ENCODE measurements at places on chromosomes 3 and 15.

- DNase-seq = no peak
Observed at GRCh38 chr3:38726751-38727150, 77.3 kb upstream of the SCN5A start.

DNA sequence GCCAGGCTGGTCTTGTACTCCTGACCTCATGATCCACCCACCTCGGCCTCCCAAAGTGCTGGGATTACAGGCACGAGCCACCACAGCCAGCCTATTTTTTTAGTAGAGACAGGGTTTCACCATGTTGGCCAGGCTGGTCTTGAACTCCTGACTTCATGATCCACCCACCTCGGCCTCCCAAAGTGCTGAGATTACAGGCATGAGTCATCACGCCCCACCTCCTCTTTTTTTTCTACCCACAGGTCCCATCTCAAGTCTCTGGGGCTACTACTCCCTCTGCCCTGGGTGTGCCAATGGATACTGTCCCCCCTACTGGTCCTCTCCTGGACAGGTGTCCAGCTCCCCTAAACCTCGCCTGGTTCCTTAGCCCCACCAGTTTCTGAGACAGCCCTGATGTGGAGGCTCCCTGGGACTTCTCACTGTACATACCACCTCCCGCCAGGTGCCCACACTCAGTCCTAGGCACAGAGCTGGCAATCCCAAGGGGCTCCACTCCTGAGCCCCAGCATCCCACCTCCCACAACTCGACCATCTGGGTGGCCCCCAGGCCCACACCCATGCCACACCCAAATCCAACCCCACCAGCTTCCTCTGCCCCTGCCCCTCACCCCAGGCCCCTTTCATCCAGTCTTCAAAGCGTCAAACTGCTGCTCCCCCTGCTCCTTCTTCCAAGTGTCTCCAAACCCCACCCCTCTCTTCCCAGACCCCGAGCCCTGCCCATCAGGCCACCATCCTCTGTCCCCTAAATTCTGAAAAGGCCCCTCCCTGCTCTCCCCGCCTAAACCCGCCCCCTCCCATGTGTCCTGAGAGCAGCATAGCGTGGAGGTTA, 13.1 kb upstream of the CYP11A1 start:
- DNase-seq = no peak

DNA sequence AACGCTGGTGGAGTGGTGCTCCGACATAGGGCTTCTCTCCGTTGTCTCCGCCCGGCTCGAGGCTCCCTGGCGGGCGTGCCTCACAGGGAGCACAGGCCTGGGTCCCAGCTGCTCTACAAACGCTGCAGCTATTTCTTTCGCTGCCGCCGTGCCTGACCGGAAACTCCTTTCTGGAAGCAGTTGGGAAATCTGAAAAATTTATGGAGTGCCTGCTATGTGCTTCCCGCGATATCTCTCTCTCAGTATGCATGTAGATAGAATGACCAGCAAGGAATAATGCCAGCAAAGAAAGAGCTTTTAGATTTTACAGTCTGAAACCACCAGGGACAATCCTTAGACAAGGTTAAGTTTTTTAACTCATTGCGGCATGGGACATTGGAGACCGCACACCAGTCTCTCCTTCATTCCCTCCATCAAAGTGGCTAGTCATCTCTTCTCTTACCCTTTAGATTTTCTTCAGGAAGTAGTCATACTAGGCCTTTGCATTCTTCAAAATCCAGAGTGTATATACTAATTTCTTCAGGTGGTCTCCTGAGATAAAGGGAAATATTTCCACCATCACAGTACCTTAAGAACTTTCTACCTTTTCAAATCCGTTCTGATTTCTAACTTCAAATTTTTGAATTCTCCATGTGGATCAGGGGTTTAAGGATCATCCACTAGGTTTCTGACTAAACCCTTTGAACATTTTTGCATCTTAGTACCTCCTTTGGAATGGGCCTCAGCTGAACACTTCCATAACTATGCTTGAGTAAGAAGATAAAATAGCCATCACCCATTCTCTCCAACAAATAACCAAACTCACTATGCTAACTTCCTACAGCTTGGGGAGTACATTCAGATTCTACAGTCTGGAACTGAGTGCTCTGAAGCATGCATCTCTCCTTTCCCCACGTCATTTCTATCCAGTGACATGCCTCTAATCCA, 1.1 kb upstream of the NPHP3 start:
- DNase-seq = no peak

DNA sequence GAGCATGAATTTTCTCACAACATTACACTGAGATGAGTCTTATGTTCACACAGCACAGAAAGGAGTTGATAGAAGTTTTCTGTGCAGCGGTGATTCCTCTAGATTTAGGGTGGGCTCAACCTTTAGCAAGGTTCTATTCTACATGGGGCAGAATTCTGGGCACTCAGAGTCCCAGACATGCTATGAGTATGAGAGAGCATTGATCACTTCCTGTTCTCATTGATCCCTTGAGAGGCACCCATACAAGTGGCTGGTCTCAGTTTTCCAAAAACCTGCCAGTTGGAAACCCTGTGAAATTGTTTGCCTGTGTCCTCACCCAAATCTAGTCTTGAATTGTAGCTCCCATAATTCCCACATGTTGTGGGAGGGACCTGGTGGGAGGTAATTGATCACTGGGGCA, 112.5 kb upstream of the NR2F2 start:
- DNase-seq = no peak

GRCh38 chr15:97915261-97915660, 45.2 kb upstream of the ARRDC4 start:
- DNase-seq = no peak

DNA sequence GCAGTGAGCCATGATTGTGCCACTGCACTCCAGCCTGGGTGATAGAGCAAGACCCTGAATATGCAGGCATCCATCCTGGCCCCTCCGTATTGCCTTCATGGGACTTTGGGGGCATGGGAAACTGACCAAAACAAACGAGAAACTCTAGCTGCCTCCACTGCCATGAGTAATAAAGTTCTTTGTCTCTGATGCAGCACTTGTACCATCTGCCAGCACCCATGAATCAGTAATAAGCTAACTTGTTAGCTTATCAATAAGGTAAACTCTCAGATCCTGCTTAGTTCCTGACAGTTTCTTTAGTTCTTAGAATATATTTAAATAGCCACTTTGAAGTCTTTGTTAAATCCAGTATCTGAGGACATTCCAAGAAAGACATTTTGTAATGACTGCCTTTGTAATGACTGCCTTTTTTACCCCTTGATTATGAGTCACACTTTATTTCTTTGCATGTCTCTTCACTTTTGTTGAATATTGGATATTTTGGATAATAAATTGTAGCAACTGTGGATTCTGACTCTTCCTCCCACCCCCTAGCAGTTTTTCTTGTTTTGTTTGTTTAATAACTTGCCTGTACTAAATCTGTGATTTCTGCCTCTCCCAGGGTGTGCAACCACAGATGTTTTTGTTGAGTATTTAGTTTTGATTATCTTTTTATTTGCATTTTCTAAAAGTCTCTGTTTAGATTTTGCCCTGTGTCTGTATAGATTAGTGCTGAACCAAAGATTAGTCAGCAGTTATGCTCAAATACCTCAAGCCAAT, 136.9 kb downstream of the HCN4 start:
- no peak for DNase-seq

- no peak for DNase-seq
Observed at GRCh38 chr15:65305150-65305758, 777 bp downstream of the RNU5B-1 start.

- DNase-seq = no peak
Observed at GRCh38 chr3:194350726-194351071, 429 bp downstream of the CPN2 start.

DNA sequence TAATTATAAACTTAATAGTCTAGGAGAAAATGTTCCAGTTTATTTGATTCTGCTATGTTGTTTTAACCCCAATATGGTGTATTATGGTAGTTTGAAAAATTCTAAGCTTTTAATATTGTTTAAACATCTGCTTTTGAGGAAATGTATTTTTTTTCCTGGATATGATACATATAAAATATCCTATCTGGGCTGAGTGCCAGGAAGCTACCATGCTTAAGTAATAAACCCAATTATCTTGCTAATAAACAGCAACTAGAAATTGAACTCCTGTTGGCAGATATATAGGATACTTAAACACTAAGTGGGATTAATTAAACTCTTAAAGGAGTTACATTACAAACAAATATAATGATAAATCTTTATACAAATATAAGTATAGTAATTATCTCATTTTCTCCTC, 293.7 kb upstream of the GRM7 start:
- DNase-seq = no peak

DNA sequence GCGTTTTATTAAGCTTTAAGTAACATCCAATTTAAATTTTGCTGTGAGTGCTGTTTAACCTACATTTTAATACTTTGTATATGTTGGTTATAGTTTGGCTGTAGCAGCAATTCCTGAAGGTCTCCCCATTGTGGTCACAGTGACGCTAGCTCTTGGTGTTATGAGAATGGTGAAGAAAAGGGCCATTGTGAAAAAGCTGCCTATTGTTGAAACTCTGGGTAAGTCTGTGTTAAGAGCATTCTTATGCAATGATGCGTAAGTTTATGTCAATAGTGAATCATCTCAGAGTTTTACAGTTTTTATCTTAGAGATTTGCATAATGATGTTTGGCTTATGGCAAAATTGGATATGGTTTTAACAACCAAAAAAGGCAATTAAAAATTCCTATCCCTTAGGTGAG, 62.7 kb downstream of the ASTE1 start:
- DNase-seq = no peak

DNA sequence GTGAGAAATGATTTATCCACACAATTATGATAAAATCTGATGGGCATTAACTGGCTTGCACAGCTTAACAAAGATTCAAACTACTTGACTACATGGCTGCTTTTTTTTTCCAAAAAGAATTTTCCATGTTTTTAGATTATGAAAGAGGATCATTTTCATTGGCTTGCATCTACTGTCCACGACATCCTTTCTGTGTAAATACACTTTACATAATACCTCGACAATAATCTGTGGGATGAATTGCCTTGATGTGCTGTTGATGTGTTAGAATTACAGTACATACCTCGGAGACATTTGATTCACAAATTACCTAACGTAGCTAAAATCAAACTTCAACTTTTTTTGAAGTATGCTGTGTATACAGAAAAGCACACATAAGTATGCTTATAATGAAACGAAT, 104.4 kb downstream of the PPP2R3A start:
- DNase-seq = no peak

Measured in activated CD8-positive, alpha-beta memory T cell treated with anti-CD3 and anti-CD28 coated beads for 1 hour (primary cell).